ENCODE measurements at places on chromosomes 7 and 10.

- DNase-seq, result no peak
These were observed 27.3 kb upstream of the SKAP2 start for GRCh38 chr7:26891400-26892350.

DNA sequence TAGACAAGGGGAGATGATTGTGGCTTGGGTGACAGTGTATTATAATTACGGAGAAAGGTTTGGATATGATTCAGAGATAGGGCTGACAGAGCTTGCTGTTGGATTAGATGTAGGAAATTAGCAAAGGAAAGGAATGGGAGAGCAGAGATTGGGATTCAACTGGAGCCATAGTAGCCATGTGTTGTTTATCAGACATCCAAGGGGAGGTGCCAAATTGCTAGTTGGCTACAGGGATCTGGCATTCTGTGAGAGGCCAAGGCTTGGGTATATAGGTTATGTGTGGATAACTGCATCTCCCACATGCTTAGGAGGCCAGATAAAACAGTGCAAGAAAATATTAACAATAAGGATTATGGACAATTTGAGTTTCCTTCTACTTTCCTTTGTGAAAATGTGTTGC, 34.9 kb downstream of the CSGALNACT2 start:
- DNase-seq, result no peak

DNA sequence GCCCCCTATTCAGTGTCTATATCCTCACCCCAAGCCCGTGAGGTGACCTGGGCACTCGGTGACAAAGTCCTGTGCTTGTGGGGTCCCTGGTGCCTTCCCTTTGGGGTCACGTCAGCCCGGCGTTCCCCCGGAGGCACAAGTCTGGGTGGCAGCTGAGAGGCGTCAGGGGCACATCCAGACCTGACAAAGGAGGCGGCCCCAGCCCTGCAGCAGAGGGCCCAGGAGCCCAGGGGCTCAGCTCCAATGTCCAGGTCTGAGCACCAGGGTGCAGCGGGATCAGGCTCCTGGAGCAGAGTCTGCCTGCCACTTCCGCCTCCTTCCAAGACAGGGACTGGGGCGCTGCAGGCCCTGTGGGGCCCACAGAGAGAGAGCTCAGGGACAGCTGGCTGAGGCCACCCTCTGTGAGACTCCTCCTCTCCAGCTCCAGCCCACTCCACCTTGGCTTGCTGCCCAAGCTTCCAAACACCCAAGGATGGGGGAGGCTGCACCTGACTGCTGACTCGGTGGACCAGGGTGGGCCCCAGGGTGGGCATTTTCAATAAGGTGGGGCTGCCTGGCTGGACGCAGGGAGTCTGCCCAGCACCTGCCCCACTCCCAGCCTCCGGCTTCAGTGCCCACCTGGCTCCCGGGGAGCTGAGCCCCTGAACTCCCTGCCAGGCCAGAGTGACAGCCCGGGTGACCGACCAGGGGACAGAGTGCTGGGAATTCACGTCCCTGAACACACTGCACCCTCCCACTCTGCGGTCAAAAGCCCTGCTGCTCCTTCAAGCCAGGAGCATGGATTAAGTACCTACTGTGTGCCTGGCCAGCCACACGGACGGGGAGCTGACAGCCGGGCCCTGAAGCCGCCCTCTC, 1.0 kb upstream of the KNDC1 start:
- no peak for DNase-seq

GRCh38 chr10:45386657-45387056, 12.6 kb downstream of the ALOX5 start:
- DNase-seq, result no peak

DNA sequence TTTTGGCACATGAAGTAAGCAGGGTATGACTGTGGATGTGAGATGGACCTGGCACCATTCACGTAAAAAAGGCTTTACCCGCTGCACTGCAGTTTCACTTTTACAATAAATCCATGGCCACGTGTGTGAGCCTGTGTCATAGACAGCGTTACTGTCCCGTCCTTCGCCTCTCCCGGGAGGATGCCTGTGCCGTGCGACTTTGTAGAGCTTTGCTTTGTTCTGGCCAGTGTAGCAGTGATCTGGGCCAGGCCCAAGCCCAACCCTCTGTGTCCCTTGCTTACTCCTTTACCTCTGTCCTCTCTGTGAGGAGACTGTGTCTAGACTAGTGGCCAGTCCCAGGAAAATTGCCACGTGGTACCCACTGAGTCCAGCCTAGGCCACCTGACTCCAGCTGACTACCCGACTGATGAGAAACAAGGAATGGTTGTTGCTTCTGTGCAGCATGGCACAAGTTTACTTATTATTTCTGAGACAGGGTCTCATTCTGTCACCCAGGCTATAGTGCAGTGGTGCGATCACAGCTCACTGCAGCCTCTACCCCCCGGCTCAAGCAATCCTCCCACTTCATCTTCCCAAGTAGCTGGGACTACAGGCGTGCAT, 48.1 kb downstream of the JAKMIP3 start:
- no peak for DNase-seq

- peak; percentile 36 for DNase-seq
These were observed 29.3 kb upstream of the GIMAP8 start for GRCh38 chr7:150420987-150421674.

- no peak for DNase-seq
These were observed 21.0 kb downstream of the GNA12 start for GRCh38 chr7:2823130-2823529.

DNA sequence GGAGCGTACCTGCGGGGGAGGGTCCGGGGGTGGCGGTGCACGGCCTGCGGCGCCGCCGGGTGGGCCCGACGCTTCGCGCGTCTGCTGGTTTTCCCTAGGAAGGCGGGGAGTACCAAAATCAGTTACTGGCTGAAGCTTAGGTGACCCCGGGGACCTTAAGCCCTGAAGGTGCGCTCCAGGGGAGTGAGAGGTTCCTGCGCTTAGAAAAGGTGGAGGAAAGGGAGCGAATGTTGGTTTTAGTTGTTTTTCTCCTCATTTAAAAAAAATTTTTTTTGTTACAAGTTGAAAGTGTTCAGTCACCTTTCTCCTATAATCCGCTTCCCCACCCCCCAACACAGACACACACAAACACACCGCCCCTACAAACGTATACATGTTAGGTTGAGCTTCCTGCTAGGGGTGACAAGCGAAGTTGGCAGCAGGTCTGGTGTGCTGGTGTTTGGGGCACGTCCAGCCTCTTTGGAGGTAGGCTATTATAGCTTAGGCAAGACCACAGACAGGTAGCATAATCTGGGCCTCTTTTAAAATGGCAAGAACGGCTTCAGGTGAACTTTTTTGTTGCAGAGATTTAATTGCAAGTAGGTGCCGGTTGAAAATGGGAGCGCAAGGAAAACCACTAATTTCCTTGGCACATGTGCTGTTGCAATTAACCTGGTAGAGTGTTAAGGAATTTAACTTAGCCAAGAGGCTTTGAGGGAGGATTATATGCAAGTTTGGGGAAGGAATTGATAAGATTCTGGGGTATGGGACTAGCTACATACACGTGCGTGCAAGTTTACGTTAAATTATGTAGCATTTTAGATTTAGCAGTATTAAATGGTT, 945 bp downstream of the ADD3 start:
- DNase-seq, result no peak

- DNase-seq, result no peak
These were observed 9.6 kb downstream of the PDZD8 start for GRCh38 chr10:117365612-117366011.

DNA sequence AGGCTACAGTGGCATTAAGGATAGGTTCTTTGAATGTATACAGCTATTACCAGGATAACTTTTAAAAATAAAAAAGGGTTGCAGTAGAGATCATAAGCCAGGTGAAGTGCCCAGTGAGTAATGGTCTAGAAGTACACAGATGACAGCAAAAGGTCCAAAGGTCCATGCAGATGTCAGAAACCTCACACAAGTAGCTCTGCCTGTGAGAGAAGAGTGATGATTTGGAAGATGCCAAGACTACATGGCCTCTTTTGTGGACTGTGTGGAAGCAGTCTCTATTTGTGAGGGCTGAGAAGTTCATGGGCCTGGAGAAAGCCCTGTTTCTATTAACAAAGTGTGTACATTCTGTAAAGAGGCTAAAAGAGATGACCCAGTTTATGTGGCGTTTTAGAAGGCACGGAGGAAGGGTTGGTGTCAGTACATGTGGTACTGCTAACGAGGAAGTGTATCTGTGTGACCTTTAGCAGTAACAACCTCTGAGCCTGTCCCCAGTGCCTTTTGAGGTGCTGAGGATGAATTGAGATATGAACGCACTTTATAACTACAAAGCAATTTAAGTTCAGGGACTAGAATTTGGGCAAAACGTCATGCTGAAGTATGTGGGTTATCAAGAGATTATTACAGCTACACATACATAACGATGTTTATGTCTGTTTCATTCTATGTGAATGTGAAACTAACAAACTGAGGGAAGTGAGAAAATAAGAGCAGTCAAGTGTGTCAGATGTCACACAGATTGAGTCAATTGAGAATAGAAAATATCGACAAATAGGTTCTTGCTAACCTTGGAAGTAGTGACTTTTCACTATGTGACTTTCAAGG, 7.6 kb downstream of the CYCS start:
- DNase-seq, result no peak

DNA sequence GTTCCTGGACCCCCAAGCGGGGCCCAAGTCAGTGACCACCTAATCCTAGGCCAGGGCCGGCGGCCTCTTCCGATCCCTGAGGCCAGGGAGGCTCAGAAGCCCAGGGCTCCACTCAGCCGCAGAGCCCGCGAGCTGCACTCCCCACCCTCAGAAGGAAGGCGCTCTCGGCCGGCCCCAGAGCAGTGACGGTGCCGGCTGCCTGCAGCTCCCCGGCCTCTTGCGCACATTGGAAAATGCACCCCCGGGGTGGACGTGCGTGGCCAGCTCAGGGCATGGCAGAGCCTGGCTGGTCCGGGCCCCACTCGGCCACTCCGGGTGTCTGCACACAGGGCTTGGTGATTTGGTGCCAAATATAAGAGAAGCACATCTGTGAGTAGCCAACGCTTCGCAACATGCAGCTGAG, 269.1 kb downstream of the PTPRN2 start:
- DNase-seq, result no peak

DNA sequence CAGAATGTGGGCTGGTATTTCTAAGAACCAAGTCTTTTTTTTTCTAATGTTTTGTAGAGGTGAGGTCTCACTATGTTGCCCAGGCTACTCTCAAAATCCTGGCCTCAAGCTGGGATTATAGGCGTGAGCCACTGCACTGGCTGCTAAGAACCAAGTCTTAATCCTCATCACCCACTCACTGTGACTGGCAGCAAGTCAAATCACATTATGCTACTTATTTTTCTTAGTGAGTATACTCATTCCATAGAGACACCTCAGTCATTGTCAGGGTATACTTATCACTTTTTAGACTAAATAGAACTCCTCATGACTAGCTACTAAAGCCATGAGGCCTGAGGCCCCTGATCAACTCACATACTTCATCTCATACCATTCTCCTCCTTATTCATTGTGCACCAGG, 116.1 kb downstream of the STRA8 start:
- no peak for DNase-seq

- DNase-seq, result no peak
These were observed 15.1 kb upstream of the GET4 start for GRCh38 chr7:861222-861621.

DNA sequence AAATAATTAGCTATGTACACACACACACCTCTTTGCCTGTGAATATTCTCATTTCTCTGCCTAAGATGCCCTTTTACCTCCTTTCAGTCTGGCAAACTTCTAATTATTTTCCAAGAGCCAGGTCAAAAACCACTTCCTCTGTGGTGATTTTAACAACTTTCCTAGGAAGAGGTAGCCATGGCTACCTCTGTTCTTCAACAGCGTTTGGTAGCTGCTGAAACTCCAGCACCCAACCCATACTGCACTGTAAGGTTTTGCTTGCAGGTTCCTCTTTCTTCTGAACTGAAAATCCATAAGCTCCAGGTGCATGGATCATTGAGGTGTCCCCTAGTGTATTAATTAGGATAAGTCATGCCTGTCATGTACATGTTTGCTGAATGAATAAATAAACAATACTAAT, 25.6 kb downstream of the NRCAM start:
- no peak for DNase-seq

Measured in pulmonary artery endothelial cell (primary cell).